HS-27A (cell line): ENCODE measurements at places on chromosomes 3 and 15.

GRCh38 chr3:124860599-124860998 lies 26.6 kb downstream of the ITGB5 start:
- DNase-seq: peak; percentile 96

DNA sequence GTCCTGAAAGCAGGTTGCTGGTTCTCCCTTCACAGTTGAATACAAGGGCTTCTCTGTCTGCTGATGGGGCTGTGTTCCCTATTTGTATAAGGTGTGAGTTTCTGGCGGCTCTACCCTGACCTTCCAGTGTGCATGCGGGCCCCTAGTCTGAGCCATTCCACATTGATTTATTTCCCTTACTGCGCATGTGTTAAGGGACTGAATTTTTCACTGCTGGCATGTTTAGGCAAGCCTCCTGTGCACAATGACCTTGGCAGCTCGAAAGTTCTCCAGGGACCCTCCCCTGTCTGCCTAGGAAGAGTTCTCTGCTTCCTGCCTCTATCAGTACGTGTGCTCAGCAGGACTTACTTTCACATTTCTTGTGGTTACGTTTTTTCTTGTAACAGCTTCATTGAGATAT lies 11.4 kb downstream of the TRAK1 start:
- DNase-seq: no peak

- DNase-seq: no peak
Measured at GRCh38 chr3:118766306-118766669, 268.4 kb downstream of the IGSF11 start.

GRCh38 chr3:185820973-185821758 lies 3.7 kb downstream of the IGF2BP2 start:
- peak; percentile 77 for DNase-seq

- DNase-seq: no peak
Measured at GRCh38 chr15:56341201-56341600, 24.0 kb upstream of the TEX9 start.

- DNase-seq: no peak
Measured at GRCh38 chr3:69474186-69474585, 88.3 kb upstream of the FRMD4B start.

DNA sequence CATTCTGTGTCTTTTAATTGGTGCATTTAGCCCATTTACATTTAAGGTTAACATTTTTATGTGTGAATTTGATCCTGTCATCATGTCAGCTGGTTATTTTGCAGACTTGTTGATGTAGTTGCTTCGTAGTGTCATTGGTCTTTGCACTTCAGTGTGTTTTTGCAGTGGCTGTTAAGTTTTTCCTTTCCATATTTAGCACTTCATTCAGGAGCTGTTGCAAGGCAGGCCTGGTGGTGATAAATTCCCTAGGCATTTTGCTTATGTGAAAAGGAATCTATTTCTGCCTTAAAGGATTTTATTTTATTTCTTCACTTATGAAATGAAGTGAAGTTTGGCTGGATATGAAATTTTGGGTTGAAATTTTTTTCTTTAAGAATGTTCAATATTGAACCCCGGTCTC lies 70.2 kb upstream of the CD96 start:
- DNase-seq: no peak

DNA sequence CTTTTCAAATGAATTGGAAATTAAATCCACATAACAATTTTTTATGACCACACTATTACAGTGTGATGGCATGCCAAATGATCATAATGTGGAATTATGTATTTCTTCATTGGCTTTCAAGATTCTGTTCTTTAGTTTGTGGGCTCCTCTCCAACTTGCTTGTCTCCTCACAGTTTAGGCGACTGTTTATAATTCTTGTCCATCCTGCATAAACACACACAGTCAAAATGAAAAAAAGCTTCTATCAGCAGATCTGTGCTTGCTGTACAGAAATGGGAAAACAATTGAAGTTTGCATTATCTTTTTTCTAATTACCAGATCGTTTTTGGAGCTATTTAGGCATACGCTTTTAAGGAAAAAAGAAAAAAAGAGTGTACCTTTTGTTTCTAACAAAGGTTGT lies 37.0 kb downstream of the OPA1 start:
- DNase-seq: no peak

DNA sequence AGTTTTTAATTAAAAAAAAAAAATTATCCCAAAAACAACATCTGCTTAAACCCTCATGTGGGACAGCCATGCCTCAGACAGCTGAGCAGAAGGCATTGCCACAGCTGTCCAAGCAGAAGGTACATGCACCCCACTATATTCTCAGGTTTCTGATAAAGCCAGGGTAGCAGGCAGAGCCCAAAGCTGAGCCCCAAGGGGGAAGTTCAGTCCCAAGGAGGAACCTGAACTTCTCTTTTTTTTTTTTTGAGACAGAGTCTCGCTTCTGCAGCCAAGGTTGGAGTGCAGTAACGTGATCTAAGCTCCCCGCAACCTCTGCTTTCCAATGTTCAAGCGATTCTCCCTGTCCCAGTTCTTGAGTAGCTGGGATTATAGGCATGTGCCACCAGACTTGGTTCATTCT lies 33.2 kb downstream of the MKRN2 start:
- no peak for DNase-seq

DNA sequence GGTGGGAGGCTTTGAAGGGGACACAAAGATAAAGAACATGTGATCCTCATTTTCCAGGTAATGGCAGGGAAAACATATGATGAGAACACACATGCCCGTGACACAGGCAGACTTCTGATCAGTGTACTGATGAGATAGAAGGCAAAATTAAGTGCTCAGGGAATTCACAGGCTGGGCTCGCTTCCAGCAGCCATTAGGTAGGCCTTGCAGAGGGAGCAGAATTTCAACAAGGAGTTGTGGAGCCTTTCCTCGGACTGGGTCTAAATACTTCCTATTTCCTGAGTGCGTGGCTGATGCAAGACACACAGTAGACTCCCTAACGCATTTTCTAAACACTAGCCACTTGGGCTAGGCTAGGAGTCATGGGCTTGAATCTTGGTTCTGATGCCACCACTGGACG lies 74.0 kb upstream of the ETV5 start:
- no peak for DNase-seq

DNA sequence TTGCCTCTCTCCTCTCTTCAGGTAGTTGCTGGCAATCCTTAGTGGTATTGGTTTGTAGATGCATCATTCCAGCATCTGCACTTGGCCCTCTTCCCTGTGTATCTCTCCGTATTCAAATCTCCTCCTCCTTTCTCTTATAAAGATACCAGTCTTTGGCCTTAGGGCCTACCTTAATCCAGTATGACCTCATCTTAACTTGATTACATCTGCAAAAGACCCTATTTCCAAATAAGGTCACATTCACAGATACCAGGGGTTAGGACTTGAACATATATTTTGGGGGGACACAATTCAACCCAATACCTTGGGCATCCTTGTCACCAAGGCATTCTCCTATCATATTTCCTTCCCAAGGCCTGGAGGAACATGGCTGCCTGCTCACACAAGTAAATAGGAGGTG lies 22.0 kb upstream of the ABHD2 start:
- DNase-seq: no peak

DNA sequence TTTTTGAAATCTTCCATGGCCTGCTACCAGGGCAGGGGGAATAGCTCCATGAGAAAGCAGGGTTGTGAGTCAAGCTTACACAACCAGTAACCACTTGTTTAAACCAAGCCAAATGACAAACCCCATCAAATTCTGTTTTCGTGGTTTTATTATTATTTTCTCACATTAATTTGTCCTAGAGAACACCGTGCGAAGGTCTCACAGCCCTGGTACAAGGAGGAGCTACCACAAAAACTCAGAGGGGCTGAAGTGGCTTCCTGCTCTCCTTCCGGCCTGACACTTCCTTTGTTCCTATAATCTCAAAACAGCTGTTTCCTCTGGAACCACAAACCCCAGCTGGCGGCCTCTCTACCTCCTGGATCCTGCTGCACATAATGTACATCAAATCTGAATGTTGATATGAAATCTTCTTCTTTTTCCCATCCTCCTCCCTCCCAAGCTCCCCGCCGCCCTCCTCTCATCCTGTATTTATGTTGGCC lies 375.9 kb downstream of the MCTP2 start:
- no peak for DNase-seq

DNA sequence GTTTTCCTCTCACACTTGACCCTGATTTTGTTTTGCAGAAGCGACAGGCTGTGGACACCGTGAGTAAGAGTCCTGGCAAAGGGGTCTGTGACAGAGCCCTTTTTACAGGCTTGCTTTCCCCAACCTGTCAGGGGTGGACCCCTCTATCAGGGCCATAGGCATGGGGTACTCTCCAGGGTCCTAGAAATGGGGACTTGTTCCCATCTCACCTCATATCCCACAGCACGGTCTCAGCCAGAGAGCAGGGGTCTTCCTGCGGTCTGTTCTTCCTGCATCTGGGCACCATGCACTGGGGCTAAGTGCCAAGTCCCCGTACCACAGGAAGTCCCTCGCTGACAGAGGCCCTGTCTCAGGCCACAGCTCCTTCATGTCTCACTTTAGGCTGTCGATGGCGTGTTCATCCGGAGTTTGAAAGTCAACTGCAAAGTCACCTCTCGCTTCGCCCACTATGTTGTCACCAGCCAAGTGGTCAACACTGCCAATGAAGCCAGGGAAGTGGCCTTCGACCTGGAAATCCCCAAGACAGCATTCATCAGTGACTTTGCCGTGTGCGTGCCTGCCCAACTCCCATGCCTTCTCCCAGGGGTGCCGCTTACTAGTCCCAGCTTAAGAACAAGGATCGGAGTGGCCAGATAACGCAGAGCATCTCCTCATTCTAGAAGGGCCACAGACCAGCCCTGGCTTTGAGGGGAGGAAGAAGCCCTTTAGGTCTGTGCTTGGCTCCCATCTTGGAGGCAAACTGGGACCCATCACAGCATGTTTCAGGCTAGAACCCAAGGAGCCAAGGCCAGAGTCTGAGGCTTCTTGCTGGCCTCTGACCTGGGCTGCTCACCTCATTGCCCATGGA lies 783 bp downstream of the ITIH1 start:
- no peak for DNase-seq

DNA sequence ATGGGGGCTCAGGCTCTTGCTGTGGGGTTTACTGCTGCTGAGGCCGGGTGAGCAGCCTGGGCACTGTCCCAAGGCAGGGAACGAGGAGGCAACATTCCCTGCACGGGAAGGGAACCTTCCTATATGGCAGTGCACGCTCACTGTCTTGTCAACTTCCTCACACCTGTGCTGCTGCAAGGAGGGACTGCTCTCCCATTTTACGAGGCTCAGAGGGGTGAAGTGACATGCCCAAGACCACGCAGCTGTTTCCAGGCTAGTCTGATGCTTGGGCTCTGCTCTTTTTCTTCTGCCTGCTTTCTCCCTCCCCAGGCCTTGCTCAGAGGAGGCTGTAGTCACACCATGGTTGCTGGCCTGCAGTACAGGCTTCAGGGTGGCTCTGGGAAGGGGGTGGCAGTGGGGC lies 41.5 kb downstream of the SPSB4 start:
- no peak for DNase-seq

DNA sequence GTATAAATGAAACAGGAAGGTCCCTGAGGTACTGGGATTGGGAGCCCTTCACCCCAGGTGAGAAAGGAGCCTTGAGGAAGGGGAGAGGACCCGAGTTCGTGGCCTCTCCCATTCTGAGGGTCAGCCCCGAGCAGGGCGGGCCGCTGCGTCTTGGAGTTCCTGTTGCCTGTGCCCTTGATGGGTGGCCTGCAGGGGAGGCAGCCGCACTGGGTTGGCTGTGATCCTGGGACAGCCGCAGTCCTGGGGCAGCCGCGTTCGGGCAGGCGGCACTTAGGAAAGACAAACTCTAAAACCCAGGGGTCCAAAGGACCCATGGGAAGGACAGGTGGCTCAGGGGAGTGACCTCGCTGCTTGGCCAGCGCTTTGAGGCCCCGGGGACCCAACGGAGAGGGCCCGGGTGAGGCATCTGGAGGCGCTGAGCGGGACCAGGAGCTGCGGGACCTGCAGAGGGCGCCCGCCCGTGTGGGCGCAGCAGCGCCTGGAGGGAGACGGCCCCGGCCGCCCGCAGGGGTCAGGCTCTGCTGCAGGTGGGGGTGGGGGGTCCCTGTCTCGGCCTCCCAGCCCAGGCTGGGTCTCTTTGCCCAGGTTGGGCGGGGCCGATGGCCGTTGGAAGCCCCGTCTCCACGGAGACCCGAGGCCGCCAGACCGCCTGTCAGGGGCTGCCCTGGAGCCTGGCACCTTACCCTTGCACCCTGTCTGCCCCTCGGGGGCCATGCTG lies 65.1 kb downstream of the HMCES start:
- no peak for DNase-seq

DNA sequence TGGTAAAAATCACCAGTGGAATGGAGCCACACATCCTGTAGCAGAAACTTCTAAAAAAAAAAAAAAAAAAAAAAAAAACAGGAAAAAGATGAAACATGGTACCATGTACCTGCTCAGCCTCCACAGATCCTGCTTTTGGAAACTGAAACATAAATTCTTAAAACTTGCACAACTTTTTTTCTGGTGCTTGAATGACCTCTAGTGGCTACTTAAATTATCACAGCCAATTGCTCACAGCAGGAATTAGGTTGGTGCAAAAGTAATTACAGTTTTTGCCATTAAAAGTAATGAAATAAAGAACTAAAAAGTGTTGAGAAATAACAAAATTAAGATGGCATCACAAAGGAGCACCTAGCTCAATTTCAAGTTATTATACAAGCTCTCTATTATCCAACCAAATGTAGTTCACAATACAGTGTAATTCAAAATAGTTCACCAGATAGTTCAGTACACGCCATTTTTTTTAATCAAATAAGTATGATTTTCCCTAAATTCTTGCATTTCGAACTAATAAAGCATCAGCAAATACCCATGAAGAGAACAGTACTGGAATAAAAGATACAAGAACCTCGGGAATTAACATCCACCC lies 80.6 kb downstream of the ULK4 start:
- DNase-seq: no peak

DNA sequence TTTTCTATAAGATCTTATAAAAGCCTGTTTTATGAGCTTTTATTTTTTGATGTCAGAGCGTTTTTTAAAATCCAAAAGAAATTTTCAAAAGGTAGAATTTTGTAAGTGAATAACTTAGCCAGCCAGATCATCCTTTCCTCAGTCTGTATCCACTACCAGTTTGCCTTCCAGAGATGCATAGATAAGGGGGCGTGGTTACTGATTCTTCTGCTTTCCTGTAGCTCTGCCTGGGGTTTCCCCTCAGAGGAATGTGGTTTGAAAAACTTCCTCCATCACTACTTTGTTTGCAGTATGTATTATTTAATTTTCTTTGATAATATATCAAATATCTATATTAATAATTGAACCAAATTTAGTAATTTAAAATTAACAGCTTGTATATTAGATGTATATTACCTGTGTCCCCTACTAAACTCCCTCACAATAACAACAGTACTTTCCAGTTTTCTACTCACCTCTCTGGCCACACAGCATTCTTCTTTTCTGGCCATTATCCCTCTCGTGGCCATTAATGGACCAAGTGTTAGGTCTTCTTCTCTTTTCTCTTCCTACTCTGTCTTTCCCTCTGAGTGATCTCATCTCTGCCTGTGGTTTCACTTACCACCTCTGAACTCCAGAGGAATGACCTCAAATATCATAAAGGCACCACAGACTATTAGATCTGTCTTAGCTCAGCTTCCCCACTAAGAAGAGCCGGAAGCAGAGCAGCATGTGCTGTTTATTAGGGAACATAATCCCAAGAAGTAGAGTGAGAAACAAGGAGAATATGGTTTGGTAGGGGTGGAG lies 239.7 kb downstream of the UBE2E2 start:
- no peak for DNase-seq
